IPS-NIHi11 (cell line): ENCODE measurements at places on chromosomes 11 and 22.
A peak's percentile ranks its signal among the peaks of the same experiment; 100 is the strongest.

DNA sequence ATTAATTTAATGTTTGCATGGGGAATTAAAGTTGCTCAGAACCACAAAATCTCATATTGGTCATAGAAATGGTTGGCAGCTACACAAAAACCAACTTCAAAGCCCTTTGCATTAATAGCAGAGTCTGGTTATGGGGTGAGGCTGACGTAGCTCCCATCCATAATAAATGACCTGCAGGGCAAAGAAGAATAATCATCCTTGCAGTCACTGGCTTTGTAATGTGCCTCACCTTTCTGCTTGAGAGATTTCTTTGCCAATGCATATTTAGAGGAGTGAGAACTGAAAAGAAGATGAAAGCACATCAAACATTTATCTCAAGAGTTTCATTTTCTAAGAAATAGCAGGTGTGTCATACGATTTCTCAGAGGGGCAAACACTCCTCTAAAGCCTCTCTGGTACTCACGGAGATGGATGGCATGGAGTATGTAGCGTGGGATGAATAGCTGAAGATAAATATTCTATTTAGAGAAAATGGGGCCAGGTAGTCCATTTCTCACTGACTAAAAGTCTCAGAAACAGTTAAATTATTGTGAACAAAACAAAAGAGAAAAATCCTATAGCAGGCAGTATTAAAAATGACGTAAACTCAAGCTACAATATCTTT lies 1491.9 kb downstream of the FAM181B start:
- DNase-seq, result no peak

- peak; percentile 31 for DNase-seq
Measured at GRCh38 chr22:19942157-19943081, 801 bp upstream of the TXNRD2 start.

DNA sequence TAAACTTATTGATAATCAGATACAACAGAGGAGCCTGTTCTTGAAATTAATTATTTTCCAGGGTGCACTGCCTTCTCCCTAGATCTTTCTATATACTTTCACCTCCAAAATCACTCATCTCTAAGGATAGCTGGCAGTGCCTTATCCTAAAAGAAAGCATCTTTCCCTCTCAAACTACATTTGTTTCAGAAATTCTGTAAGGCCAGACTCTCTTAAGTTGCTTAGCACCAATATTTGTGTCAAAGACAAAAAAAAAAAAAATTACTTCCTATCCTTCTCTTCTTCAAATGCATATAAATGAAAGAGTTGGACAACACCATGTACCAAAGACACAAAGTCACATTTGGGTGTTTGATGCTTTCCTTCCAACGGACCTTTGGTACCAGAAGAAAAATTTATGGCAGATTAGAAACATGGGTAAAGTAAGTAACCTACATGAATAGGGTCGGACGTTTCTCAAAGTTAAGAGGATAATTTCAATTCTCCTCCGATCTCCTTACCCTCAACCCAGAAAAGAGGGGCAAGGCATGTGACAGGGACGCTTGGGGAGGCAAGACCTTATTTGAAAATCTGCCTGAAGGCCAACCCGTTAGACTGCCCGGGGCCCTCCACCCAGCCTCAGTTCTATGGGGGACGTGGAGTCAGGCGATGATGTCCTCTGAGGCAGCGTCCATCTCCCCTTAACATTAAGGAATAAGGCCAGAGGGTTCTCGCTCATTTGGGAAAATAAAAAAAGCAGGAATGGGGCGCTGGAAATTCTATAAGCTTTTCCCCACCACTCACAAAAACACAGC lies 66.3 kb downstream of the ETS1 start:
- DNase-seq, result no peak

- DNase-seq, result no peak
Measured at GRCh38 chr11:34147581-34147980, 42.2 kb downstream of the NAT10 start.

- no peak for DNase-seq
Measured at GRCh38 chr22:36364255-36365019, 23.3 kb downstream of the MYH9 start.

GRCh38 chr11:103325686-103326069 lies 216.5 kb downstream of the DYNC2H1 start:
- no peak for DNase-seq

GRCh38 chr11:69889400-69890318 lies 70.4 kb upstream of the FGF3 start:
- DNase-seq, result peak; percentile 55

DNA sequence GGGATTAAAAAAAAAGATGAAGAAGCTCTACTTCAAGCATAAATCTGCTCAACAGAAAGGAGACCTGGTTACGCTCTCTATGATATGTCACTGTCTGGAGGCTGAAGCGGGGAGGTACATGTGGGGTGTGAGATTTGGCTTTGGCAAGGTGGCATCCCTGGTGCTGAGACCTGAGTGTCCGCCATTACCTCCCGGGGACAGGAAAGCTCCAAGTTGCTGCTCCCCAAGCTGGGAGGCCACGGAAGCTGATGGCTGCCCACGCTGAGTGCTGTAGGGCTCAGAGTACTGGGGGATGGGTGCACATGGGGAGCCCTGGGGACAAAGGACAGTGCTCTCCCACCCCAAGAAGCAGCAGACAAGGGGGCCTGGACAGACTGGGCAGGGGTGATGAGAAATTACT lies 167.9 kb downstream of the DSCAML1 start:
- DNase-seq, result no peak

DNA sequence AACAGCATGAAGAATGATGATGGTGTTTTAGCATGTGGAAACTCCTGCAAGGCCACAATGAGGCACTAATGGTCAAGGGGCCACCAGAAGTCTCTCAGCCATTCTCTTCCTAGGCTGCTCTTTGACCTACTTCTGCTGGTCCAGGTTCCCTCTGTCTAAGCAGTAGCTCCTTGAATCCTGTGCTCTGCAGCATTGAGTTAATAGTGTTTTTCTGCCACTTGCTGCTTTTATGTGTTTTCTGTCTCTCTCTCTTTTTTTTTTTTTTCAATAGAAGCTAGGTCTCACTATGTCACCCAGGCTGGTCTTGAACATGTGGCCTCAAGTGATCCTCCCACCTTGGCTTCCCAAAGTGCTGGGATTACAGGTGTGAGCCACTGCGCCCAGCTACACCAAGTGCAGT lies 20.1 kb upstream of the AIFM3 start:
- DNase-seq, result no peak

DNA sequence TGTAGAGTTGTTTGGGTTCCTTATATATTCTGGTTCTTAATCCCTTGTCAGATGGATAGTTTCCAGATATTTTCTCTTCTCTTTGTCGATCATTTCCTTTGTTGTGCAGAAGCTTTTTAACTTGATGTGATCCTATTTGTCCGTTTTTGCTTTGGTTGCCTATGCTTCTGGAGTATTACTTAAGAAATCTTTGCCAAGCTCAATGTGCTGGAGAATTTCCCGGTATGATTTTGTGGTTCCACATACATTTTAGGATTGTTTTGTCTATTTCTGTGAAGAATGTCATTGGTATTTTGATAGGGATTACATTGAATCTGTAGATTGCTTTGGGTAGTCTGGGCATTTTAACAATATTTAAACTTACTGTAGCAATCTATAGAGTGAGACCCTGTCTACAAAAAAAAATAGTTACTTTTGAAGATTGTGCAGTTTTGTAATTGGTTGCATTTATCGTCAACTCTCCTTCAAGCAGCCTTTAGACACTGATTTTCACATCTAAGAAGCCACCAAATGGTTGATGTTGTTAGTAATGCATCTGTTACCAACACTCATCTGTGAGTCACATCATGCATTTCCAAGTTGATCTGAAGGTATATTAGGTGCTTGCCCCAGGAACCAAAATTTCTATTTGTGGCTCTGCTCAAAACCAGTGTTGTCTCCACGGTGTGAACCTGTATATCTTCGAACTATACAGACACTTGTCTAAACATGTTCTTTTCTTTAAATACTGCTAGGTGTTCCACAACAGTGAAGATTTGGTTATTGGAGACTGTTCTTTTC lies 21.4 kb downstream of the XRCC6 start:
- no peak for DNase-seq

- DNase-seq, result no peak
Measured at GRCh38 chr11:3920148-3920852, 64.8 kb downstream of the STIM1 start.

DNA sequence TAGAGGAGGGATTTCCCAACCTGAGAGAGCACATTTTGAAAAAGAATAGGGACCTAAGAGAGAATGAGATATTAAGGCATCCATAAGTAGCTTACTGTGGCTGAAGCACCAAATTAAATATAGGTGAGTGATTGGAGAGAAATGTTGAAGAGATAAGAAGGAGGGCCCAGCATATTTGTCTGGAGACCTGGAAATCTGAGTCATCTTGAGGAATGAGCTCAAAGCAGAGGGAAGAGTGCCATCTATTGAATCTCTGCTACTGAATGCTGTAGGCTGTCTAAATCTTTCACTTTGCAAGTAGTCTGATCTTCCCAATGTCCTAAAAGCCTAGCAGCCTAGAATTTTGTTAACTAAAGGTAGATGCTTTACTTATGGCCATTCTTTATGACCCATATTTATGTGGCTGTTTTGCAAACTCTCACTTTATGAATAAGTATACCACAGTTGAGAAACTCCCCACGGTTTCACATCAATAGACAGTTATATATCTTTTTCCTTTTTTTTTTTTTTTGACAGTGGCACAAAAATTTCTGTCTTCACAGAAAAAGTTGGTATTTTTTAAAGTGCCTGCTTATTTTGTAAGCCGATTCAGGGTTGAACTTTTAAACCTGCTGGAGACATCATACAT lies 2093.5 kb downstream of the LRRC4C start:
- peak; percentile 11 for DNase-seq

DNA sequence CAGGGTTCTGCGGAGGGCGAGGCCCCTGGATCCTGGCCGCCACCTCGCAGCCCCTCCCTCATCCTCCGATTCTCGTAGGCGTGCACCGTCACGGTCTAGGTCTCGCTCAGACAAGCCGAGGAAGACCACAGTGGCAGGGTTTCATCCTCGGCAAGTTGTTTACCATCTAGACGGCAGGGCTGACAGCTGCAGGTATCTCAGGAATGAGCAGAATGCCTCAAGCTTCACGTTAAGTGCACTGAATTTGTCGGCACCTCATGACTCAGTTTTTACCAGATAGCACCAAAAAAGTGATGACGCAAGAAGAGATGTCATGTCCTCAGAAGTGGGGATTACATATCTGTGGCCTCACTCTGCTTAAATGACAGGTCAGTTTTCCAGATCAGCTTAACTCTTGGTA lies 35.1 kb downstream of the WT1 start:
- peak; percentile 15 for DNase-seq

GRCh38 chr11:130694488-130695045 lies 221.7 kb downstream of the SNX19 start:
- DNase-seq, result no peak

GRCh38 chr22:28094771-28095170 lies 175.7 kb upstream of the PITPNB start:
- no peak for DNase-seq

DNA sequence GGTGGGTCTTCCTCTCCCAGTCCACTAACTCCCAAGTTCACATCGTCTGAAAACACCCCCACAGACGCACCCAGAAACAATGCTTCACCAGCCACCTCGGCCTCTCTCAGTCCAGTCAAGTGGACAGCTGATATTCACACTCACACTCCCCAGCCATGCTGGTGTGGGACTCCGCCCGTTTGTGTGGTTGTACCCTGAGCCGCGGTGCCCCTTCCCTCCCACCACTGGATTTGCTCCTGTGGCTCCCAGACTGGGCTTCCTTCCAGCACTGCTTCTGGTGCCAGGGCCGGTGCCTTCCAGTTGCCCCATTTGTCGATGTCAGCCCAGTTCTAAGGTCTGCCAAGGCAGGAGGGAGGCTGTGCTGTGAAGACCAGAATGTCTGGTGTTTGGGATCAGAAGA lies 37.9 kb upstream of the PLET1 start:
- no peak for DNase-seq

- DNase-seq, result no peak
Measured at GRCh38 chr11:113105592-113105991, 144.4 kb downstream of the NCAM1 start.

DNA sequence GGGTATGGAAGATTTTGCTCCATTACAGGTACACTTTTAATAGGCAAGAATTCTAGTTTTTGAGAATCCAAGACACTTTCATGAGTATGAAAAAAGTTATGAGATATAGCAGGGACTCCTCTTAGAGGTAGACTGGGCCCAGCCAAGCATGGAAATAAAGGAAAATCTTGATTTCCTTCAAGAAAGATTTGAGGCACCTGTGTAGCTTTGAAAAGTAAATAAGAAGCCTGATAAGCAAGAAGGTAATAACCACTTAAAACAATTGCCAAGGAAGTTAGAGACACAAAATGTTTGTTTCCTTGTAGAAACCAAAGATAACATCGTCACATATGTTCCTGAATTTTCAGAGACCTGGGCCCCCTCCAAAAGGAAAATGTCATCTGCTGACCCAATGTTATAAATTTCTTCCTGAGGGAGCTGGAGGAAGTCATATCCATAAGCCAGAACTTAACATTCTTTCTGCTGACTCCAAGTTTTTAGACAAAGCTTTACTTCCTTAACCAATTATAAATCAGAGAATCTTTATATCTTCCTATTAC lies 314.5 kb upstream of the ANO3 start:
- no peak for DNase-seq

- no peak for DNase-seq
Measured at GRCh38 chr11:78829146-78829545, 254.5 kb upstream of the NARS2 start.

DNA sequence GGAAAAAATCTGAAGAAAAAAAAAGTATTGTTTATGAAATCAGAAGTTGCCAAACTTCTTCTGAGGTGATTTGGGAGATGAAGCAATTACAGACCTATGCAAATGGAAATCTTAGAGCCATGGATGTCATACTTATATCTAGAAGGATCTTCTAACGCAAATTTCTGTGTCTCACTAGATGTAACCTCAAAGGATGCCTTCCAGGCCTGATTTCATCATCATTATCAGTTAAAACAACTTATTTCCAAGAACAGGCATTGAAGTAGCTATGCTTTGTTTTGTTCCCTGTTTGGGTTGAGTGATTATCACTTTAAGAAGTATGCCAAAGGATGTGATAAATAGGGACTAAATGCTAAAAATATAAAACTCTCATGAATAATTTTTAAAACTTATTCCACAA lies 43.9 kb upstream of the ANGPTL5 start:
- no peak for DNase-seq
